Endodermal cell (in vitro differentiated cells): ENCODE measurements at places on chromosomes 3 and 15. TPM values are rescaled to one million over a fixed set of nuclear protein-coding genes. Genes with fewer than 3 reads are reported as not detected.

PLA2G4B gene
- total RNA-seq, result 6.9 to 11.3 TPM (median 10.6 TPM) in 3 replicates

DNA sequence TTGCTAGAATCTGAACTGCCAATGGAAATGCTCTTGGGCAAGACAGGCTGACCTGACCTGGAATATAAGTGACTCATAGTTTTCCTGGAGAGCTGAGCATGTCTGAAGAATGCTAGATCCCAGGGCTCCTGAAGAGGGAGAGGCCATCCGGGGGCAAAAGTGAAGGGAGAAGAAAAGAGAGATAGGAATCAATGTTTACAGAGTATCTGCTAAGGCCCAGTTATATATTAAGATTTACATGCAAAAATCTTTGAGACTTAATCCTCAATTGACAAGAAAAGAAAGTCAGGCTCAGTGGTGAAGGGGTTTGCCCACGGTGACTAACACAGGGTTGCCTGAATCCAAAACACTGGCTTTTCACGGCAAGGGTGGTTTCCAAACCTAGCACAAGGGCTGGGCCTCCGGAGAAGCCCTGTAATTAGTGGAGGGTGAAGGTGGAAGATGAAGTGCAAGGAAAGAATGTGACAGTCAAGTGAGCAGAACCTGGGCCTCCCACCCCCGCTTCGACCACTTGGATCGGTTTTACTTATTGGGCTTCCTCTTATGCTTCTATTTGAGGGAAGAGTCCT, 91.7 kb upstream of the FGF12 start:
- H3K4me1 ChIP-seq, result no peaks in the 10 kb centered on the region
- no peak for DNase-seq
- no peak overlapping the region for H3K27ac ChIP-seq
- no peaks in the 10 kb centered on the region for H3K27me3 ChIP-seq
- no peaks in the 10 kb centered on the region for H3K36me3 ChIP-seq

- H3K4me1 ChIP-seq, result no peaks in the 10 kb centered on the region
- no peaks in the 10 kb centered on the region for H3K36me3 ChIP-seq
- no peak overlapping the region for H3K27ac ChIP-seq
- no peaks in the 10 kb centered on the region for H3K27me3 ChIP-seq
These were observed 197.5 kb upstream of the NR2E3 start for GRCh38 chr15:71612869-71613268.

DNA sequence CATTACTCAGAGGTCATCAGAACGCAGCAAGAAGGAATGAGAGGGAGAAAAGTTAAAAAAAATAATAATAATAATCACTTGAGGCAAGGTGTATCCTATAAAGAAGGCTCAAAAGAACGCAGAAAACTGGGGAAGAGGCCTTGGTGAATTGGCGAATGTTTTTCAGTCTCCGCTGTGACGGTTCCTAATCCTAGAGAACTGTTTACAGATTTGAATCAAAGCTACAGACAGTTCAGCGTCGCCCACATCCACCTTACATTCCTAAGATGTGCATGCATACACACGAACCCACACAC, 634 bp downstream of the ZMAT3 start:
- peaks cover 12% of the 10 kb centered on the region for H3K36me3 ChIP-seq
- no peaks in the 10 kb centered on the region for H3K27me3 ChIP-seq
- no peak overlapping the region for H3K27ac ChIP-seq
- DNase-seq, result no peak
- H3K4me1 ChIP-seq, result no peaks in the 10 kb centered on the region

- DNase-seq, result no peak
- H3K4me1 ChIP-seq, result peaks cover 4% of the 10 kb centered on the region
- H3K36me3 ChIP-seq, result no peaks in the 10 kb centered on the region
- H3K27me3 ChIP-seq, result peaks cover 25% of the 10 kb centered on the region
These were observed 118.2 kb upstream of the TNFAIP8L3 start for GRCh38 chr15:51212909-51213308.

DNA sequence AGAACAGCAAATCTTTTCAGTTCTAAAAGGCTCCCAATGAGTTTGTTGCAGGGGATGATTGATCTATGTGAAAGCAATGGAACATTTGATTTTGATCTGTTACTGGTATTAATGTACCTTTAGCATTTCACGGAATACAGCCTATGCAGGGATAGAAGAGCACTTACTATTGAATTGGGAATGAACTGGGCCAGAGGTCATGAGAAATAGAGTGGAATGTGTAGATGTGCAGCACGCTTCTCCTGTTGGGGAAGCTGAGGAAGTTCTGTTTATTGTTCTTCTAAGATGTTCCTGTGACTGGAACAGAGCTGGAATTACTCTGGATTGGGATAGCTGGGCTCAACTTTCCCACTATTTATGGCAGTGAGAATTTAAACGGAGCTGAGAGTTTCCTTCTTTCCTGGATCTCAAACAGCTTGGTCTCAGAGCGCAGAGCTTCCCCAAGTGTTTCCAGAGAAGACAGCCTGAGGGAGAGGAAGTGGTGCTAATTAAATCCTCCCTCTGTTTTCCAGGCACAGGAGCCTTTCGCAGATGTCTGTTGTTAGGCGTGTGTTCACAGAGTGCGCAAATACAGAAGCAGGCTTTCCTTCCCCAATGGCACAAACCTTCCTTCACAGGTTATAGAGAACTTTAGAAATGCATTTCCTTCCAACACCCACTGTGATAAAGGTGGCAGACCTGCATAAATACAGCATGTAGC, 32.5 kb downstream of the TPRG1 start:
- H3K4me3 ChIP-seq, result no peak overlapping the region
- DNase-seq, result no peak
- no peaks in the 10 kb centered on the region for H3K36me3 ChIP-seq

- H3K27ac ChIP-seq, result peak overlapping the region; percentile 24
- H3K4me3 ChIP-seq, result no peak overlapping the region
- DNase-seq, result no peak
- H3K4me1 ChIP-seq, result no peaks in the 10 kb centered on the region
- peaks cover 60% of the 10 kb centered on the region for H3K36me3 ChIP-seq
These were observed 7.7 kb downstream of the NT5DC2 start for GRCh38 chr3:52525680-52526561.

SEMA3F gene
- 63.2 to 145 TPM (median 63.7 TPM) in 3 replicates for total RNA-seq

GOLGA8S gene
- 0.09 to 0.13 TPM in 2 of 3 replicates, not detected in the other for total RNA-seq
